ENCODE measurements at places on chromosomes 1 and 21. TPM values are rescaled to one million over a fixed set of nuclear protein-coding genes. Genes with fewer than 3 reads are reported as not detected.

DNA sequence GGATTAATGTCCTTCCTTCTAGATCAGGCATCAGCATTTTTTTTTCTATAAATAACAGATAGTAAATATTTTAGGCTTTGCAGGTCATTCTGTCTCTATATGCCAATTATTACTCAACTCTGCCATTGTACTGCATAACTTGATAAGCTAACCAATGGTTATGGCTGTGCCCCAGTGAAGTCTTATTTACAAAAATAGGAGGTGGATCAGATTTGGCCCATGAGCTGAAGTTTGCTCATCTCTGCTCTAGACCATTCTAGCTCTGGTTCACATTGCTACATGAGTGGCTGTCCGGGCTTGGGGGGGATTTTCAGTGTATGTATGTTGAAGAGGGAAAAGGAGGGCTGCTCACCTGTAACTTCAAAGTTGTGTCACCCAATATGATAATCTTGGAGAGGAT lies 10.1 kb downstream of the RAB7B start:
- DNase-seq = no peak

DNA sequence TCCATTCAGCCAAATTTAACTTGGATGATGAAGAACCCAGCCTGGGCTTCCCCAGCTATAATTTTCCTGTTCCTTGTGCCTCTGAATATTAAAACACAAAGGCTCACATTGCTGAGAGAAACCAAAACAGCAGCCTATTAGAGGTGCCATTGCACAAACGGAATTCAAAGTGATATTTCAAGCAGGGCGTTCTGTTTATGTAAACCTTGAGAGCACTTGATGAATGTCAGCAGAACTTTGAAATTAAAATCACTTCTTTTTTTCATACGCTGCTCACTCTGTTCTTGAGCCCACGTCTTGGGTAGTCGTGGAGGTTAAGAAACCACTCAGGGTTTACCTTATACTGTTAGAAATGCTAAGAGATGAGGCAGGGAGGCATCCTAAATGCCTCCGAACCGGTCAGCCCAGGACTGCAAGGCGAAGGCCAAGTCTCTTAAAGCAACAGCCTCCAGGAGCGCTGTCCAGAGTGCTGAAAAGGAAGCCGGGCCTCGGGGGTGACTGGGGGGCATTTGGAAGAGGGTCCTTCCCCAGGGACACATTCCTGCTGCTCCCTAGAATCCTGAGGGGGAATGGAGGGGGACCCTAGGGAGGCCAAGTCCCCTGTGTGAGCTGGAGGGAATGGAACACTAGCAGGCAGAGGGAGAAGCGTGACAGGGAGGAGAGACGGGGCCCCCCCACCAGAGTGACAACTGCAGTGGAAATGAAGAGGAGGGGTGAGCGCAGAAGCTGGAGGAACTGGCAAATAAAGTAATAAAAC lies 154.8 kb upstream of the VAMP3 start:
- DNase-seq = peak; percentile 54

GRCh38 chr1:112520166-112520565 lies 11.4 kb downstream of the WNT2B start:
- no peak for DNase-seq

DNA sequence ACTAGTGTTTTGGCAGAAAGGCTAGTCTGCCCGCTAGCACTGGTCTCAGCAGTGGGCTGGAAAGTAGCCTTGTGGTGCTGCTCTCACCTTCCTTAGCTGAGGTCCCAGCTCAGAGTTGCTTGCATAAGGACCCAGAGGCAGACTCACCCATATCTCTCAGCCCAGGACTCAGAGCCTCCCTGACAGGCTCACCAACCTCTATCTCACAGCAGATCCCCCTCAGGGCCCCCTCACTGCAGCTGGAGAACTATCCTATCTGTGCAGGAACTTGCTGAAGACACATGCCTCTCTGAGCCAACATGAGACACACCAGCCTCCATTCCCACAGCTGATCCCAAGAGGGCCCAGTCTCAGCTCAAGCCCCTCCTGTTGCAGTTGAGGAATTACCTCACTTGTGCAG lies 82.6 kb downstream of the IARS2 start:
- no peak for DNase-seq

- DNase-seq = no peak
Measured at GRCh38 chr1:14553711-14554110, 44.8 kb upstream of the KAZN start.

DNA sequence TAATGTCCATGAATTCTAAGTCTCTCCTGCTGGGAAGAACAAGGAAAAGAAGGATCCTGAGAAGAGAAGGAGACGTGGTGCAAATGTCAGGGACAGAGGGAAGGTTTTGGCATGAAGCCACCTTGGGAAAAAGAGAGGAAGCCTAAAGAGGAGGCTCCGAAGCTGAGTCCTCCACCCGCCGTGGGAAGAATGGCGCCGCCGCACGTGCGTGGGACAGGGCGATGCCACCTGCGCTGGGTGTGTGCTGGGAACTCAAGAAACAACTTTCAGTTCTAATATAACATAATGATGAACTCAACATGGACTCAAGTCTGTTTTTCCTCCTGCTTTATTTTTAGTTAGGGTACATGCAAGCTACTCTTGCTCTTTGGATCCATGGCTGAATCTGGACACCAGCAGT lies 362.3 kb upstream of the RUNX1 start:
- DNase-seq = no peak

GRCh38 chr1:115757326-115757725 lies 11.2 kb downstream of the CASQ2 start:
- DNase-seq = no peak

GRCh38 chr1:14598007-14598497 lies 433 bp upstream of the KAZN start:
- DNase-seq = no peak

- DNase-seq = no peak
Measured at GRCh38 chr1:80989455-80989854, 811.3 kb upstream of the ADGRL2 start.

DNA sequence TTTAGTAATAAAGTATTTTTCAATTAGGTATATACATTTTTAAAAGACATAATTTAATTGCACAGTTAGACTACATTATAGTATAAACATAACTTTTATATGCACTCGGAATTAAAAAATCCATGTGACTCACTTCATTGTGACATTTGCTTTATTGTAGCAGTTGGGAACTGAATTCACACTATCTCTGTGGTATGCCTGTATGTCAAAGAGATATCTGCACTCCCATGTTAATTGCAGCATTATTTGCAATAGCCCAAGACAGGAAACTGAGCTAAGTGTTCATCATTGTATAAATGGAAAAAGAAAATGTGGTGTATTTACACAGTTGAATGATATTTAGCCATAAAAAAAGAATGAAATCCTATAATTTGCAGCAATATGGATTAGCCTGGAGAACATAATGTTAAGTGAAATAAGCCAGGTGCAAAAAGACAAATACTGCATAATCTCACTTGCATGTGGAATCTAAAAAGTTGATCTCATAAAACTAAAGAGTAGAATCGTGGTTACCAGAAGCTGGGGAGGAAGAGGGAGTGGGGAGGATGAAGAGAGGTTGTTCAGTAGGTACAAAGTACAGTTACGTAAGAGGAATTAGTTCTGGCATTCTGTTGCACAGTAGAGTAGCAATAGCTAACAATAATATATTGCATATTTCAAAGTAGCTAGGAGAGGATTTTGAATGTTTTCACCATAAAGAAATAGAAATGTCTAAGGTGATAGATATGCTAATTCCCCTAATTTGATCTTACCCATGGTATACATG lies 64.8 kb downstream of the DPT start:
- no peak for DNase-seq

DNA sequence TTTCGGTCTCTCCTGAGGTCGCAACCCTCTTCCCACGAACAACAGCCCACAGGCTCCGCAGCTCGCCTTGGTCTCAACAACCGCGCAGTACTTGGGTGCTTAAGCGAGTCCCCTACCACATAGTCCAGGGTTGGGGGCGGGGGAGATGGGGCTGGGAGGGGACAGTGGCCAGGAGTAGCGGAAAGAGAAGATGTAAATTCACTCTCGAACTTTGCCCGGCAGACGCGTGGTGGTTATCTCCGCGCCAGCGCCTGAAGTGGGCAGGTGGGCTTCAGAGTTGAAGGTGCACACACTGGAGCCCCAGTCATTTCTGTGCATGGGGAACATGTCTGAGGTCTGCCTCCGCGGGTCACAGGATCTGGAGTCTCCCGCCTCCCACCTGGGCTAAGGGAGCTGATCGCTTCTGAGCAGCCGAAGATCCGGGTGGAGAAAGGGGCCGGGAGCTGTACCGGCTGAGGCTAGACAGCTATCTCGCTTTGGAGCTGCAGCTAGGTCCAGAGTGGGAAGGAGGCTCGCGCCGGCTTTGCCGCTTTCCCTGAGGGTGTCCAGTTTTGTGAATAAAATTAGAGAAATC lies 4.3 kb upstream of the FOXD2 start:
- no peak for DNase-seq

DNA sequence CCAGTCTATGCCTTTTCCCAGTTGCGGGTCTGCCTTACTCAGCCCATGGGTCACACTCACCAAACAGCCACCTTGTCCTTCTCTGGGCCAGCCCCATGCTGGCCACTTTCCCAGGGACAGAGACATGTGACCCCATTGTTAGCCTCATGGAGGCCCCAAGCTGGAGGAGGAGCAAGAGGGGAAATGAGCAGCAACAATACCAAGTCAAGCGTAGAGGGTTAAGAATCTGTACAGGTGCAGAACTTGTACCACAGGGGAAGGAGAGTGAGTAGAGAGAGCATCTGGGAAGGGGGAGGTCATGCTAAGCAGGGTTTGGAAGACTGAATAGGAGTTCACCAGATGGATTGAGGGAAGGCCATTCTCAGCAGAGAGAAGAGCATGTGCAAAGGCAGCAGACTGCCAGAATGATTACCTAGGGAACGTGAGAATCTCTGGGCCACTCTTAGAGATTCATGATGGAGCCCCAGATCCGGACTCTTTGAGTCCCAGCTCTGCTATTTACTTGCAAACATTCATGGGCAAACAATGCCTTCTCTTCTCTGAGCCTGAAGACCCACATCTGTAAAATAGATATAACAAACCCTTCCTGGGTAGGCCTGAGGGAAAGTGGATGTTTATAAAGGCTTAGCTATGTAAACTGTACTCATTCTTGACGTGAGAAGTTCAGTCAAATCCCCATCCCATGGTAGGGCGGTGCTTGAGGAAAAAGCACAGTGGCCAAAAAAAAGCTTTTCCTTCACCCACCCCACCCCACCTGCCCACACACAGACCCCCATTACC lies 2.8 kb upstream of the SLC2A1 start:
- no peak for DNase-seq

GRCh38 chr1:53957194-53957818 lies 11.2 kb downstream of the LRRC42 start:
- DNase-seq = no peak

GRCh38 chr1:186046437-186047211 lies 312.4 kb downstream of the HMCN1 start:
- DNase-seq = no peak

- DNase-seq = peak; percentile 31
Measured at GRCh38 chr1:153354515-153355193, 3.0 kb upstream of the S100A9 start.

TNFRSF25 gene
- total RNA-seq = 53.9 TPM

DNA sequence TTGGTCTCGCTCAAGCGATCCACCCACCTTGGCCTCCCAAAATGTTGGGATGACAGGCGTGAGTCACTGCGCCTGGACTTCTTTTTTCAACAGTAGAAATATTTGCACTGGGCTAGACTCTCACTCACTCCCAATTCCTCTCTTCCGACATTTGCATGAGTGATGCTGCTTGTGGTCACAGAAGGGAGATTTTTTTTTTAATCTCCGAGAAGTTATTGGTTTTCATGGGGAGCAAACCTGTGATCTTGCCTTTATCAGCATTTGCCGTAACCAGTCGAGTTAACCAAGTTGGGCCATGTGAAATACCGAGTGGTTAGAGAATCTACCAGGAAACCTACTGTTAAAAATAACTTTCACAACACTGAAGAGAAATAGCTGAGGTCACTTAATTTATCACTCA lies 21.1 kb downstream of the ERG start:
- DNase-seq = no peak

GRCh38 chr21:31211836-31212235 lies 132.2 kb downstream of the TIAM1 start:
- DNase-seq = no peak

- DNase-seq = no peak
Measured at GRCh38 chr1:899636-900317, 23.9 kb upstream of the SAMD11 start.

ZNF683 gene
- total RNA-seq = not detected

GRCh38 chr1:90550626-90551406 lies 166.3 kb downstream of the BARHL2 start:
- no peak for DNase-seq

GRHL3 gene
- not detected for total RNA-seq

DNA sequence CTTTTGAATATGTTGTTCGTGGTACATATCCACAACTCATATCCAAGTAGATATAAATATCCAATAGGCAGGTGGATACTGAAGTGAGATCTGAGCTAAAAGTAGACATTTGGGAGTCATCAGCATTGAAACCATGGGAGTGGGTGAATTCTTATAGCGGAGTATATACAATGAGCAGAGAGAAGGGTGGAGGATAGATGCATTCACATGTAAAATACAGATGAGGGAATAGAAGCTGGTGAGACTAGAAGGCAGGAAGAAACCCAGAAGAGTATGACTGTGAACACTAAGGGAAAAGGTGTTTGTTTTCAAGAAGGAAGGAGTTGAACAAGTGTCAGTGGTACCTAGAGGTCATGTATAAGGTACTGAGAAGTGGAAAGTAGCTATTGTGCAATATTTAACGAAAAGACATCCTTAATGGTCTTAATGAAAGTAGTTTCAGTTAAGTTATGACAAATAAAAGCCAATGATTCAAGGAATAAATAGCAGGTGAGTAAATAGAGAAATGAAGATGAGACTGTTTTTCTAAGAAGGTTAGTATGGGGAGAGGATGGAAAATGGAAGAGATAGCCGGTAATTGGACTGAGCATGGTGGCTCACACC lies 181.6 kb upstream of the CACYBP start:
- DNase-seq = no peak

GRCh38 chr1:150576794-150577556 lies 2.4 kb downstream of the MCL1 start:
- no peak for DNase-seq

- DNase-seq = no peak
Measured at GRCh38 chr1:89604414-89604735, 28.5 kb upstream of the LRRC8C start.

S100A3 gene
- total RNA-seq = 1.0 TPM

DNA sequence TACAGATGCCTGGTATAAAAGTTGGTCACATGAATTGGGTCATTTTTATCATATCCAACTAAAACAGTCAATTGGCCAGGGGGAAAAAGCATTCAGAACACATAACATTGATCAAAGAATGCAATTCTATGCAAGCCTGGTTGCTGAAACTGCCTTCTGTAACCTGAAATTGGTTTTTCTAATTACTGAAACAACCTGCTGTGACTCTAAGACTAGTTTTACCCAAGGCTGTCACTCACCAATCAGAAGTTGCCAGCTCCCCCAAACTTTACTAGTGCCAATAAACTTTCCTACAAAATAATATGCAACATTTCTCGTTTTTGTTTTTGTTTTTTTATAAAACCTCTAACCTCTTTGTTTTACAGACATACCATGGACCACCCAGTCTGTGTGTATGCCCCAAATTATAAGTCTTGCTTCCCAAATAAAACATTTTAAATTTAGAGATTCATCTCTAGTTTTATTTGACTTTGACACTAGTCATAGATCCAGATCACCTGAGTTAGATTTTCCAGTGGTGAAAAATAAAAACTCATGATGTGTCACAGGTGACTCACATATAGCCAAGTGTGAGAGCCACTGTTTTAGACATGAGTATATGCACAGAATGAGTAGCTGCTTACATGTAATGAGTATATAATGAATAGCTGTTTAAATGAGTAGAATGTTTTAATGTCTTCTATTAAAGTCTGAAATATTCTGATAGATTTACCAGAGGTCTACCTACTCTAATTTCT lies 64.2 kb upstream of the CR2 start:
- DNase-seq = no peak

GRCh38 chr1:176559878-176560277 lies 96.9 kb downstream of the PAPPA2 start:
- DNase-seq = no peak

All from spleen (tissue), 13 donors.